T1000 (cell line): ENCODE measurements at places on chromosomes 7 and 10.

DNA sequence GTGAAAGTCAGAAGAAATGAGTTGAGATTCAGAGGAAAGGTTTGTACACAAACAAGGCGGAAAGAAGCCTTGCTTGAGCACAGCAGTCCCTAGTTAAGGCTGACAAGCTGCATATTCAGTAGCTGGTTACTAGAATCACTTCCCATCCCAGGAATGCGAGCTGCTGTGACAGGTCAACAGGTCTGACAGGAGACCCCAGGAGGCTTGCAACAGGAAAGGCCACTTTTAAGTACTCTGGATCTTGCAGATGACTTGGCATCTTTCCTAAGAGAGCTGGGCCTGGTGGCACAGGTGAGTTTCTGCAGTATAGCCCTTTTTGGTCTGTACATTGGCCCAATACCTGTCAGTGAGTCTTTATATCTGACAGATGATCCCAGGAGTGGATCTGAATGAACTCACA is 35.7 kb upstream of the UNC5B start:
- DNase-seq = no peak

GRCh38 chr10:24938525-24938924 is 13.9 kb downstream of the PRTFDC1 start:
- no peak for DNase-seq

- no peak for DNase-seq
Measured at GRCh38 chr7:132825222-132825621, 249.0 kb upstream of the PLXNA4 start.

GRCh38 chr7:157389951-157390730 is 53.3 kb downstream of the DNAJB6 start:
- DNase-seq = no peak

- no peak for DNase-seq
Measured at GRCh38 chr7:7207876-7208275, 25.5 kb downstream of the C1GALT1 start.

DNA sequence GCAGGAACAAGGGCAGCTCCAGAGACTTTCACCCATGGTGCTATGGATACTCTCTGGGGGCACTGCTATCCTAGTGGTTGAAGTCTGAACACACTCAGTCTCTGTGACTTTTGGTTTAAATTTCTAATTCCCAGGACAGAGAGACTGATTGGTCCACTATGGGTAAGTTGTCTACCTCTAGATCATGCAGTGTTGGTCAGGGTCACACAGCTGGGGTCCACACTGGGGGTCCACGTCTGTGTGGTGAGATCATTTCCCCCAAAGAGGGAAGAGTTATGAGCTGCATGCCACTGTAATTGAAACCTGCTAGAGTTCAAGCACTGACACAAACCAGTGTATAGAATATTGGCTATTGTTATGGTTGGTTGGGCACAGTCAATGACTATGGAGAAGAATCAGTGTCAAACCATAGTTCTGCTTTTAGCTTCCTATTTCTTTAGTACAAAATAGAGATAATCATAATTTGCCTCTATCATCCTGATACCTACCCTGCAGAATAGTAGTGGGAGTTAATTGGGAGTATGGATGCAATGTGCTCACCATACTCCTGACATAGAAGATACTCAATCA is 101.6 kb downstream of the PRTFDC1 start:
- no peak for DNase-seq

DNA sequence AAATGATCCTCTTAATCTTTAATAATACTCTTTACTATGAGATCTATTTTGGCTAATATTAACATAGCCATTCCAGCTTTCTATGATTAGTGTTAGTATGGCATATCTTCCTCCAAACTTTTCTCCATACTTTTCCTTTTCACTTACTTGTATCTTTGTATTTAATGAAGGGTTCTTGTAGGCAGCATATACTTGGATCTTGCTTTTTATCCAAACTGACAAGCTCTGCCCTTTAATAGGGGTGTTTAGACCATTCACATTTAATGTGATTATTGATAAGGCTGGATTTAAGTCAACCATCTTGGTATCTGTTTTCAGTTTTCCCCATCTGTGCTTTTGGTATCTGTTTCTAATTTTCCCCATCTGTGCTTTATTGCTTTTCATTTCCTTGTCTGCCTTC is 59.7 kb upstream of the ATP6V0A4 start:
- no peak for DNase-seq

DNA sequence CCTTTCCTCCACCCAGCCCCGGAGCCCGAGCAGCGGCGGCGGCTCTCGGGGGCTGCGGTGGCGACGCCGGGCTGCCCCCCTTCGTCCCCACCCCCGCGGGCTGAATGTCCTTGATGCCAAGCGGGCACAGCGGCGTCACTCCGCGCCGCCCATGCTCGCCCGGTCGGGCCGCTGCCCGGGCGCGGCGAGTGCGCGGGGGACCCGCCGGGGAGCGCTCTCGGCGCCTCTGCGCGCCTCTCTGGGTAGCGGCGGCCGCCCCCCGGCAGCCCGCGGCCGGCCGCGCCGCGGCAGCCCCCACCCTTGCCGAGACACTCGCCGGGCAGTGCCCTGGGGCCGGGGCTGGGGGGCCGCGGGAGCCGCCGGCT is 433 bp upstream of the PLXNA4 start:
- DNase-seq = no peak

DNA sequence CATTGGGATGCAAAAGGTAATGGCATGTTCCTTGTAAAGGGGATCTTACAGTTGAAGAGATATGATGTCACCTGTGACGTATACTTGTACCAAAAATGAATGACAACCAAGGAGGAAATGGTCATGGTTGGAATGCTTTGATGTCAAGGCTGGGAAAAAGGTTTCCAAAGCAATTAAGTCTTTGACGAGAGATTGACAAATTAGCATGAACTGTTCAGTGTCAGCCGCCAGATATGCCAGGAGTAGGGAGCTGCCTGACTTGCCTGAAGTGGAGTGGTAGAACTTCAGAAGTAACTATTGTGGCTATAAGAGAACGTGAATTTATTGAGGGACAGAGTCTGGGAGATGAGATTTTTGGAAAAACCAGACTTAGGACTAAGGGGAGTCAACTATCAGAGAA is 88.1 kb downstream of the SEPTIN7 start:
- DNase-seq = no peak

GRCh38 chr7:134996097-134996550 is 9.8 kb downstream of the AGBL3 start:
- DNase-seq = no peak

DNA sequence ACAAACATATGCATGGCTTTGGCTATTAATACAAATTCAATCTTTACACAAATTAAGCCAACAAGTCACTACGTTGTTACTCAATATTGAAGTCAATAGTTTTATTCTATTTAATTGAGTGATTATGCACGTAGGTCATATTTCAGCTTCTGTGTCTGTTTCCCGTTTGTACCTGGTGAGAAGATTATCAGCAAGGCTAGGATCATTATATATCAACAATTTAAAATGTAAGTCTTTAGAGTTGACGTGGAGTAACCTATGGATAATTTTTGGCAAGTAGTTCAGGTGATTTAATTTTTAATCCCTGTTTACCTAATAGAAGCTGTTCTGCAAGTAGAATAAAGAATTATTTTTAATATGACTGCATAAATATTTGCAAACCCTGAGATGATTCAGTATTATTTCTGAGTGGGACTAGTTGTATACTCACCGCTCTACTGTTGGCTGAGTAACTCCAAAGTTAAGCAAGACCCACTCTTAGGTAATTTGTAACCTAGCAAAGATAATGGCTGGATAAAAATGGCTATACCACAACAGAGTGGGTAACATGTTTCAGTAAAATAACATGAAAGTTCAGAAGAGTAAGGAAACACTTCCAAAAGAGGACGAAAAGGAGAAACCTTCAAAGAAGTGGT is 161.0 kb downstream of the HGF start:
- DNase-seq = no peak

GRCh38 chr7:132532281-132532680 is 44.0 kb downstream of the PLXNA4 start:
- no peak for DNase-seq

- no peak for DNase-seq
Measured at GRCh38 chr7:1452205-1452604, 7.1 kb downstream of the MICALL2 start.

DNA sequence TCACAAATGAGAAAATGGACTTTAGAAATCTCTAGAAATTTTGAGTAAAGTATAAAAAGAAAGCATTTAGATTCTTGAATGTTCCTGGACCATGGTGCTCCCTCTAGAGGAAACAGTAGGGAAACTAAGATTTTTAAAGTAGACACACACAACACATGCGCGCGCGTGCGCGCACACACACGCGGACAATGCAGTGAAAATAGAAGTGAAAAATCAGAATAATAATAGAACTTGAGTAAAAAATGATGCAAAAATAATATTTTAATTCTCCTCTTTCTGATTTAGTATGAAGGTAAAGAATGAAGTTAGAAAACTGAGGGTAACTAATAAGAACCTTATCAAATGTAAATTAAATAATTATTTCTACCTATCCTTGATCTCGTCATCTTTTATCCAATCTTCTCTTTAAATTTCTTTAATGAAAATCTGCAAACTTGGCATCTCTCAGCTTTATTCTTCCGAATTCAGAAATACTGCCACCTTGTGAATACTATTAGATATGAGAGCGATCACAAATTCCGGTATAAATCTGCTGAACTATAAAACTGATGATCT is 117.0 kb upstream of the AMPH start:
- no peak for DNase-seq

DNA sequence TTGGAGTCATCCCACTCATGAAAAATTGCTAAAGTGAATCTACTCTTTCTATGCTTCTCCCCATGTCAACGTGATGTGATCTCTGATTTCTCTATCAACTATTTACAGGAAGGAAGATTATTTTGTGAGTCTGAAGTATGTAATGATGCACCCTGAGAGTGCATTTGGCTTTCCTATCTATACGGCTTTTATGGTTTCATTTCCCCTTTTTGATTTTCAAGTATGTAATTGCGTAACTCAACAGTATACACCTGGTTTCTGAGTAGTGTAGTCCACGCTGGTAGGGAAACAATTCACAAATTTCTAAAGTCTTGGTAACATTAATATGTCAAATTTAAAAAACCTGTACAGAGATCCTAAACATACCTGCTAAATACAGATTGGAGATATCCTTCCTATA is 194.7 kb upstream of the SEMA3A start:
- DNase-seq = no peak

- DNase-seq = peak; percentile 26
Measured at GRCh38 chr7:23277359-23277989, 21.7 kb upstream of the MALSU1 start.

- no peak for DNase-seq
Measured at GRCh38 chr7:114364151-114364550, 50.5 kb upstream of the FOXP2 start.

DNA sequence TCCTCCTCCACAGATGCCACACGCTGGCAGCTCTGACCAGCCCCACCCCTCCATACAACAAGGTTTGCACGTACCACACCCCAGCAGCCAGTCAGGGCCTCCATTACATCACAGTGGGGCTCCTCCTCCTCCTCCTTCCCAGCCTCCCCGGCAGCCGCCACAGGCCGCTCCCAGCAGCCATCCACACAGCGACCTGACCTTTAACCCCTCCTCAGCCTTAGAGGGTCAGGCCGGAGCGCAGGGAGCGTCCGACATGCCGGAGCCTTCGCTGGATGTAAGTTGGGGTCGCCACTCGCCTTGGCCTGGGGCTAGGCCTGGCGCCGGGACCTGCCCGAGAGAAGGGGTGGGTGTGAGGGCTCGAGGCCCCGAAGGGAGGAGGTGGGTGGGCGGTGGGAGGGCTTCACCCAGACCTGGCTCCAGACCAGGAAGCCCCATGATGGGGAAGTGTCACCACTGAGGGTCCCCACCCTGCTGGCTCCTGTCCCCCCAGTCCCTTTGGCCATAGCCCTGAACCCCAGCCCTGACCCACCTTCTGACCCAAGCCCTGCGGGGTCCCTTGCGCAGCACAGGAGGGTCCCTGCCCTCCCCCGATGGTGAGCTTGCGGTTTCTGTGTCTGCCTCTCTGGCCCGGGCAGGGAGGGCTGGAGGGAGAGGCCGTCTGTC is 36.2 kb upstream of the PPIF start:
- DNase-seq = no peak

GRCh38 chr7:6640246-6640721 is 3.2 kb downstream of the ZNF316 start:
- DNase-seq = no peak

DNA sequence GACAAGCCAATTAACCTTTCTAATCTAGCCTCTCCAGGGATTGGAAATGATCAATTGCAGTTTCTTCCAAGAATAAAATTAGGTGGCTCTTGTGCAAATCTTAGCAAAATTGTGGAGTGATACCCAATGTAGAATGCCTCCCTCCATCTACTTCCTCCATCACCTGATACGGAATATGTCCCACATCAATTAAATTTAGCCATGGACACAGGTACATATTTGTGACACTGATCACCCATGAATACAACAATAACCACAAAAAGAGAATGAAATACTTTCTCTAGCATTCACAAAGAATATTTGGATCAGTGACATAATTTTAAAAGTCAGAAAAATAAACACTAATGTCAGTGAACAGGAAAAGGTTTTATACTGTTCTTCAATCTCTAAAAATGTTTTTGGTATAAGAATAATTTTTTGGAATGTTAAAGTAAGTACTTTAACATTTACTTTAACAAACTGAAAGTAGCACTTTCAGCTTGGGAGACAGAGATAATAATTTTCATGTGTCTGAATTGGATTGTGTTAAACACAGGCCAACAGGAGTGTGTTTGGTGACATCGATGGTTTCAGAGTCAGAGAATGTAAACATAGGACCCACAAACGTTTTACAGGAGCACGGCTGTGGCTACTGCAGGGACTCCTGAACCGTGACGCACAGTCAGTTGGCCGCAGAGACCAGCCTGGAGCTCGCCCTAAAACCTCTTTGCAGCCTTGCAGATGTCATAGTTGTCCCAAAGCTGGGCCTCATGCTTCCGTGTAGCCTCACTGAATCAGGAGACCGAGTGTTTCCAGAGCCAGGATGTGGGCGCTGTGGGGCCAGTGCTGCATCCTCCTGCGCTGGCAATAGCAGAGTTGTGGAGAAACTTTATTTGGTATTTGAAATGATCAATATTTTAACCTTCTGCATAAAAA is 7.2 kb downstream of the RBM20 start:
- peak; percentile 41 for DNase-seq

GRCh38 chr10:93115661-93116383 is 42.1 kb downstream of the CYP26A1 start:
- no peak for DNase-seq
